Peyer's patch (tissue), 4 donors: ENCODE measurements at places on chromosomes 11 and 22. TPM values are rescaled to one million over a fixed set of nuclear protein-coding genes. Genes with fewer than 3 reads are reported as not detected.
A peak's percentile ranks its signal among the peaks of the same experiment; 100 is the strongest.

DNA sequence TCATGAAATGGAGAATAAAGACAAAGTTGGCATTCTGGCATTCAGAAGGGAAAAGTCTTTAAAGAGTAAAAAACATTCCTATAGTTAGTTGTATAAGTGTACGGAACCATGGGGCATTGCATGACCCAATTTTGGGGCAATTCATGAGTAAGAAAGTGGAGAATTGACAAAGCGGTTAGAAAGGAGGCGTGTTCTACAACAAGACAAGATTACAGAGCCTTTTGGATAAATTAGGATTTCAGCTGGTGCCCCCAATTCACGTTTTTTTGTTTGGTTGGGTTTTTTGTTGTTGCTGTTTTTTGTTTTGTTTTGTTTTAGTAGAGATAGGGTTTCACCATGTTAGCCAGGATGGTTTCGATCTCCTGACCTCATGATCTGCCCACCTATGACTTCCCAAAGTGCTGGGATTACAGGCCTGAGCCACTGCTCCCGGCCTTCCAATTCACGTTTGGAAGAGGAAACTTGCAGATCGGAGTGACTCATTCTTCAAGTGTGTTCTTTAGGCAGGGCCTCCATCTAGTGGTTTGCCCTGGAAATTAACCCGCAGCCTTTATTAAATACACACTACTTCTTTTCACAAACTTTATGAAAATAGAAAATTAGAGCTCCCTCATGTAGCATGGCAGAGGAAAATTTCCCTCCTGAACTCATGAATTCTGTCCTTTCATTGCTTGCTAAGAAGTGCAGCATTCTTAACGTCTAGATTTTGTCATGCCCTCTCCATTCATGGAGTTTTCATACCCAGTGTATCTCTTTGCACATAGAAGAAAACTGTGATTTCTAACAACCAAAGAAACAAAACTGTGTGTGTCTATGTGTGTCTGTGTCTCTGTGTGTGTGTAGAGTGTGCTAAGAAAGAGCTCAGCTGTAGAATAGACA is 118.1 kb downstream of the BBOX1 start:
- H3K36me3 ChIP-seq, result no peaks in the 10 kb centered on the region
- no peaks in the 10 kb centered on the region for H3K27me3 ChIP-seq
- DNase-seq, result no peak
- no peak overlapping the region for H3K27ac ChIP-seq

DNA sequence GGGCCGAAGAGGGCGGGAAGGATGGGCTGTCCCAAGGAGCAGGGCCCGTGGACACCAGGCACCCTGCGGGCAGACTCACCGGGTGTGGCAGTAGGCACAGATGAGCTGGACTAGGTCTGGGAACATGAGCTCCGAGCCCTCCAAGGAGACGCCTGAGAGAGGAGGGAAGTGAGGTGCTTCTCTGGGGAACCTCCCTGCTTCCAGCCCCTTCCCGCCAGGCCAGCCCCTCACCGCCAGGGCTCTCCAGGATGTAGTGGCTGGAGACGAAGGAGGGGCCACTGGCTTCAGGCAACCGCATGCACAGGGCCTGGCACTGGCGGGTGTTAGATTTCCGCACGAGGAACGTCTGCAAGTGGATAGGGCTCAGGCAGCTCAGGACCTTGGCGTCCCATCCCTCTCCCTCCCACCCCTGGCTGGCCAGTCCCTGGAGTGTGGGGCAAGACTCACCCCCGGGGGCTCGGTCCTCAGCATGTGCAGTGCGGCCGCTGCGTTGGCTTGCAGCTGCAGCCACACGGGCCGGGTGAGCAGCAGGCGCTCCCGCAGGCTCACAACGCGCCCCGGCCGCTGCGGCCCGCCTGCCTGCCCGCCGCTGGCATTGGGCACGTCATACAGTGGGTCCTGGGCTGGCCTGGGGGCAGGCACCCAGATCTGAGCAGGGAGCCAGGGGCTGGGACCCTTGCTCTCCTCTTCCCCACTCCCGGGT is 552 bp downstream of the RIN1 start:
- DNase-seq, result no peak
- H3K27me3 ChIP-seq, result no peaks in the 10 kb centered on the region
- H3K36me3 ChIP-seq, result no peaks in the 10 kb centered on the region
- H3K4me1 ChIP-seq, result peaks cover 31% of the 10 kb centered on the region
- H3K4me3 ChIP-seq, result peak overlapping the region; percentile 46
- peak overlapping the region; percentile 67 for H3K27ac ChIP-seq

The PNPLA3 gene
- total RNA-seq, result 4.2 TPM

The CYB5R3 gene
- total RNA-seq, result 59.4 TPM

The ART1 gene
- total RNA-seq, result not detected
